ENCODE measurements at places on chromosomes 5 and 9.

DNA sequence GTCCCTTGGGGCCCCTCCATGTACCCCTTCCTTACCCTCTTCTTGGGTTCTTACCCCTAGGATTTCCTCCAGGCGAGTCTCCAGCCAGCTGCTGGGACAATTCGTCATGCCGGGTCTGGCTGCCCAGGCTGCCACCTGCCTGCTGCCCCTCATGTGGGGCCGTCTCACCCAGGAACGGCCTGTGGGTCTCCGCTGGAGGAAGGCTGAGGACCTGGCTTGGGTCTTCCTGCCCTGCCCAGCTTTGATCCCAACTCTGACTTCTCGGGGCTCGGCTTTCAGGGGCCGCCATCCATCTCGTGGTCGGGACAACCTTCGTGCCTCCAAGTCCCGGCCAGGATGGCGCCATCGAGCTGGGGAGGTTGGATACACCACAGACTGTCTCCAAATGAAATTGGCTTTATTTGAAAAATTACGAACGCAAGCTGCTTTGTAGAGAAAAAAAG lies 38.1 kb downstream of the HMCN2 start:
- no peak for DNase-seq

GRCh38 chr9:88593537-88594185 lies 58.7 kb downstream of the NXNL2 start:
- no peak for DNase-seq

- no peak for DNase-seq
Observed at GRCh38 chr5:39176759-39177630, 42.4 kb downstream of the FYB1 start.

DNA sequence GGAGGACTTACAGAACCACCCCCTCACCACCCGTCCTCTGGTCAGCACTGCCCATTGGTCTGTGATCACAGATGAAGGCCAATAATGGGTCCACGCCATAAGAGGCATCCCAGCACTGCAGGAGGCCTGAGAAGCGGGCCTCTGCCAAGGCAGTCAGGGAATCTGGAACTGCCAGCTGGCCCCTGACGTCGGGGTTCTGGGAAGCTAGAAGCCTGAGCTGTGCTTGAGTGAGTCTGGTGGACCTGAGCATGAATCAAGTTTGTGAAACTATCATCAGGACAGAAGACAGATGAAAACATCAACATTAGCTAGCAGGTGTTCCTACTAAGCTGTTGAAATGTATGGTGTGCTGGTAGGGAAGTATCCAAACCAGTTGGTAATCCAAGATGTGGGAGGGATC lies 7.8 kb downstream of the ANGPTL2 start:
- DNase-seq = no peak

DNA sequence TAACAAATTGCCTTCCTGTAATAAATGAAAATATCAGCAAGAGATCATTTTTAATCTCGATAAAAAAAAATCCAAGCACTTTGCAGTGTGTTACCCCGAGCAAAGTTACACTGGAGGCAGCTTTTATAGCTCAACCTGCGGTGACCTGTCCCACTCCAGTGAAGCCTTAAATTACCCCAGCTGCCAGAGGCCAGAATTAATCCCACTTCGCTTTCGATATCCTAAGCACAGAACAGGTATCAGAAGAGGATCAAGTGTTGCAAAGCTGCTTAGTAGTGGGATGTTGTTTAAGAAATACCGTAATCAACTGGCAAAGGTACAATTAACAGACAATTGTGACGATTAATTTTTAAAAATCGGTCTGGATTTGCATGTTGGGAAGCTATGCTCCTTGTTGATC lies 314.0 kb downstream of the AGTPBP1 start:
- no peak for DNase-seq

DNA sequence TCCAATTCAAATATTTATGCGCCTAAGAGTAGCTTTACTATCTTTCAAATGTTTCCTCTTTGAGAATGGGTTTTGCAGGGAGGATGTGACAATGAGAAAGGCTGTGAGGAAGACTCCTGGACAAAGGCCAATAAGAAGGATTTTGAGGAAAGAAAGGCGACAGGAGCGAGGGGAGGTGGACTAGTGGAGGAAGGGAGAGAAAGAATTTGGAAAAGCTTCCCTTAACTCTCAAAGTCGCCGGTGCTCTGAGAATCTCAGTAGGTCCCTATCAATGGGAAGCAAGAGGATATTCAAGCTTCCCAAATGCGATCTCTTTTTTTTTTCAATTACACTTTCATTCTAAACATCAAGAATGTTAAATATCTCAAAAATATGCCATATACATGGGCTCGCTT lies 2.8 kb upstream of the CDC20B start:
- DNase-seq = no peak

DNA sequence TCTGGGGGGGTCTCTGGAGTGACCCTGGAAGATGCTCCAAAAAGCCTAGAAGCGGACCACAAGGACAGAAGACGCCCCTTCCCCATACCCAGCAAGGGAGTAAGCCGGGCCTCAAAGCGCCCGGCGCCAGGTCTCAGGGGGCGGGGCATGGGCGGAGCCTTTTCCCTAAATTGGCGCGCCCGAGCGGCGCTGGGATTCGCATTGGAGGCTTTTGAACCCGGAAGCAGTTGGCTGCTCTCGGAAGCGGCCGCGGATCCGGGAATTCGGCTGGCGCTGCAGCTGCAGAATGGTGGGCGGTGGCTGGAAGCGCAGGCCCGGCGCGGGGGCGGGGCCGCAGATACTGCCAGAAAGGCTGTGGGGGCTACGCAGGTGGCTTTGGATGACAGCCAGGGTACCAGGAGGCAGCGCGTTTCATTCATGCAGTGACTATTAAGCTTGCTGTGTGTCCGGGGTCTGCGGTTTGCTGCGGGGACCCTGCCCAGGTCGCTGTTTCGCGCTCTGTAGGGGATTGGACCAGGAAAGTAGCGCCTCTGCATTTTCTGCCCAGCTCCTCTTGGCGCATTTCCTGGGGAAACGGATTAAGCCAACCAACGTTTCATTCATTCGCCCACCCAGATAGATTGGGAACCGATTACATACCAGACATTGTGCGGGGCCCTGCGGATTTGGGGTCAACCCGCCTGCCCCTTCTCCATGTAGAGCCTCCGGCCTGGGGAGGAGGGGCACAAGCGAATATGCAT lies 83.0 kb upstream of the FREM1 start:
- DNase-seq = no peak

GRCh38 chr5:11791792-11792191 lies 112.5 kb downstream of the CTNND2 start:
- DNase-seq = no peak

All from stimulated activated CD8-positive, alpha-beta memory T cell treated with anti-CD3 and anti-CD28 coated beads, Interleukin-12 subunit alpha, Interleukin-12 subunit beta, amount 100 ng/mL, for 4 hours (primary cell).